ENCODE measurements at places on chromosomes 2 and 18.

DNA sequence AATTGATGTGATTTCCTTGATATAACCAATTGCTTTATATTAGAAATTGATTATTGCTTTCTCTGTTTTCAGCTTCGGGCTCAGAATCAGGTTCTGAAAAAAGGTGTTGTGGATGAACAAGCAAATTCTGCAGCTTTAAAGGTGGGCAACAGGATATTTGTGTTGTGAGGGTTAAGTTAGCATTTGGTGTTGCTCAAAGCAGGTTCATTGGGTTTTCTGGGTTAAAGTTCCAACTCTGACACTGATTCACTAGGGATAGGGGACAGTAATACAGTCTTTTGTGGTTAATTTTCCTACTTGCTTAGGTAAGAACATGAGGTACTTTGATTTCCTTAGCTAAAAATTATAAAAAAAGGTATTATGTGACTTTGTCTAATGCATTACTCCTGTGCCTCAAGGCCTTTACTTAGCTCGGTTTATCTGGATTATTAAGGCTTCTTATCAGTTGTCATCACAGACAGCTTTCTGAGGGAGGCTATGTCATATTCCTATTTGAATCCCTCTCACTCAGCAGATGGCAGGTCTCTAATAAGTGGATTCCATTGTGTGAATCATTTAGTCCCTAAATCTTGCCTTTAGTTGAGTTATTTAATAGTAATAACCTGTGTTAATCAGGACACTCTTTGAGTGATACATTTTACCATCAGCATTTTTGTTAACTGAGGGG, 78.9 kb upstream of the STON1 start:
- no peak for DNase-seq

- no peak for DNase-seq
Measured at GRCh38 chr2:234258562-234259141, 208.2 kb downstream of the SPP2 start.

DNA sequence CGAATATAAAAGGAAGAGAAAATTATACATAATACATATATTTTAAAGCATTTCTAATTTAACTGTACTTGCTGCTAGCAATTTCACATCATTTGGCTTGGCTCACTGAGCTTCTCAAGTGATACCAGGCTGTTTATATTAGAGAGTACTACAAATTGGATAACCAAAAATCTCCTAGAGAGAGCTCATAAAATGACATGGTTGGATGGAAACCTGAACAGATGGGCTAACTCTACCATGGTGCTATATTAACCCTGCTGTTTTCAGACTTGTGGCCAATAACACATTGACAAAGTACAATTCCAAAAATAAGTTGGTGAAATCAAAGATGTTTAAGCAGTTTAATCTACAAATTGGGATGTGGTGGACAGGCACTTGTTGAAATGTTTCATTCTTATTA, 364.4 kb upstream of the GCFC2 start:
- no peak for DNase-seq

GRCh38 chr2:85589982-85590791, 5.4 kb upstream of the RNF181 start:
- DNase-seq: no peak

DNA sequence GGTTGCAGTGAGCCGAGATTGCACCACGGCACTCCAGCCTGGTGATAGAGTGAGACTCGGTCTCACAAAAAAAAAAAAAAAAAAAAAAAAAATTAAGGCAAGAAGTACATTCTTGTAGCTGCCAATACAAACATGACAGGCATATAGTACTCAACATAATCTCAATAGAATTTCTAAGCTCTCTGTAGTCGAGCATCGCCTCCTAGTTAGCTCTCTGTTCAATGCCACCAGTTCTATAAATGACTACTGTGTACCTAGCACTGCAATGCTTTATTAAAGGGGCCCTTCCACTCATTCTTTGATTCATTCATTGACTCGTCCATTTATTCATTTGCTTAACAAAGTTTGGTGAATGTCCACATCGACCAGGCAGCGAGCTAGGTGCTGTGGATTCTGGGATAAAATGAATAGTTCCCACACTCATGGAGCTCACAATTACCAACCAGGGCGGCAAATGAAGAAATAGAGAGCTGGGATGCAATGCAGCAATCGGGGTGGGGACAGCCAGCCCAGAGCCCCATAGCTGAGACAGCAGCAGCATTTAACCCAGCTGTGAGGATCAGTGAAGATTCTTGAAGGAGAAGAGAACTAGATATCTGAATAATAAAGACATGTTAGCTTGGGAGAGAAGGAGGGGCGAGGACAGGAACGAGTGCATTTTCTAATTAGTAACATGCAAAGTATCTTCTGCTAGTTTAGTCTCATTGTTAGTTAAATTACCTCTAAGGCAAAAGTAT, 349.8 kb downstream of the LPIN1 start:
- DNase-seq: no peak

- DNase-seq: no peak
Measured at GRCh38 chr18:29271501-29271900, 1094.6 kb upstream of the CDH2 start.

DNA sequence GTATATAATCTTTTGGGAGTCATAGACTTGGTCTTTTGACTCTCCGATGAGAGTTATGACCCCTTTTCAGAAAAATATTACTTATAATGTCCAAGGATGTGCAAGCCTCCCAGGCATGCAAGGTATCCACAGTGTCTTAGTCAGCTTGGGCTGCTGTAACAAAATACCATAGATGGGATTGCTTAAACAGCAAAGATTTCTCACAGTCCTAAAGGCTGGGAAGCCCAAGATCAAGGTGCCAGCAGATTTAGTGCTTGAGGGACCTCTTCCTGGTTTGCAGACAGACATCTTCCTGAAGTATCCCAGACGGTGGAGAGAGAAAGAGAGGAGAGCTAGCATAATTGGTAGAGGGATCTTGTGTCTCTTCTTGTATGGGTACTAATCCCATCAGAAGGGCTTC, 35.6 kb upstream of the FBXO11 start:
- no peak for DNase-seq

GRCh38 chr2:9141091-9141667, 65.4 kb upstream of the ASAP2 start:
- no peak for DNase-seq

GRCh38 chr2:62281663-62282062, 85.7 kb downstream of the B3GNT2 start:
- DNase-seq: no peak

- no peak for DNase-seq
Measured at GRCh38 chr2:1546023-1546591, 132.8 kb downstream of the TPO start.

DNA sequence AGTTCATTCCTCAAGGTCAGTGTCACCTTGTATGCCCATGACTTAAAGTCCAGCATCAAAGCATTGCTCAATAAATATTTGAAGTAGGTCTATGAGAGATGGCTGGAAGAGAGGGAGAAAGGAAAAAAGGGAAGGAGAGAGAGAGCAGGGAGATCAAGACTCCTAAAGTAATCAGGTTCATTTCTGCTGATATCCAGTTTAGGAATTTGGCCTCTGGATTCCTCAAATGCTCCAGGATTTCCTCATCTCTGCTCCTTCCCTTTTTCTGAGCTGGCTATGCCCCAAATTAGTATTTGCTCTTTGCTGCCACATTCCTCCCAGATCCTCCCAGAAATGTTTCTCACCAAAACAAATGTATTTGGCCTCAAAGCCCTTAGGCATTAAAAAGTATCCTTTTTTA, 739.4 kb upstream of the CHAC2 start:
- DNase-seq: no peak

- no peak for DNase-seq
Measured at GRCh38 chr2:194314042-194314441, 1343.0 kb upstream of the SLC39A10 start.

DNA sequence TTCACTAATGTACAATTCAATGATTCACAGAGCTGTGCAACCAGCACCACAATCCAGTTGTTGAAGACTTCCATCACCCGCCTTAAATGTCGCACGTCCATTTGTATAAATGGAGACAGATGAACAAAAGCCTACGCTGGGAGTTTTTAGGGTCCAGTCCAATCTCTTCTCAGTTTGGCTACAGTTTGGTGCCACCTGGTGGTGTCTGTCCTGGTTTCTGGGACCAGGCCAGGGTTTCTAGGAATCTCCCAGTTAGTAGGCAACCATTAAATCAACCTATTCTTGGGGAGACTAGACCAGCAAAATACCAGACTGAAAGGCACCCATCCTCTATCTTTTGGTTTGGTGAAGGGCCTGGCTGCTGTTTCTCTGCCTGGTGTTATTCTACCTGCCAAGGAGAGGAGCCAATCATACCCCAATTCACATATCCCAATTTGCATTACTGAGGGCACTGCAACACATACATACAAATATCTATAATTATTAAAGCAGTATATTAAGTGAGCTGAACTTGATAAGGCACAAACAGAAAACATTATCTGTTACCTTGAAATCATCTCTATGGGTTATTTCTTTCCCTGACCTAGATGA, 3.2 kb upstream of the DDX1 start:
- DNase-seq: no peak

GRCh38 chr18:49590608-49591007, 28.8 kb downstream of the LIPG start:
- DNase-seq: no peak

DNA sequence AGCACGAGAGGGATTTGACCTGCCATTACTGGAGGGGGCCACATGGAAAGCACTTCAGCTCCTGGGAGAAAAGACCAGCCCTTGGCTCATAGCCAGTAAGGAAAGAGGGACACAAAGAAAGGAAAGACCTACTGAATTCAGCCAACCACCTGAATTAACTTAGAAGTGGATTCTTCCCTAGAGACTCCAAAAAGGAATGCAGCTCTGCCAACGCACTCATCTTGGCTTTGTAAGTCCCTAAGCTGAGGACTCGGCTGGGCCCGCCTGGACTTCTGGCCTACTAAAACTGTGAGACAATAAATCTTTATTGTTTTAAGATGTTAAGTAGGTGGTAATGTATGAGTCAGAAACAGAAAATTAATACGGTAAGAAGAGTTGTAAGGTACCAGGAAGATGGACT, 11.5 kb downstream of the ATF2 start:
- no peak for DNase-seq
